Stimulated activated CD4-positive, alpha-beta T cell treated with anti-CD3 and anti-CD28 coated beads, TNF-alpha, amount 100 ng/mL, for 1 hour (primary cell): ENCODE measurements at places on chromosomes 6 and 20.

DNA sequence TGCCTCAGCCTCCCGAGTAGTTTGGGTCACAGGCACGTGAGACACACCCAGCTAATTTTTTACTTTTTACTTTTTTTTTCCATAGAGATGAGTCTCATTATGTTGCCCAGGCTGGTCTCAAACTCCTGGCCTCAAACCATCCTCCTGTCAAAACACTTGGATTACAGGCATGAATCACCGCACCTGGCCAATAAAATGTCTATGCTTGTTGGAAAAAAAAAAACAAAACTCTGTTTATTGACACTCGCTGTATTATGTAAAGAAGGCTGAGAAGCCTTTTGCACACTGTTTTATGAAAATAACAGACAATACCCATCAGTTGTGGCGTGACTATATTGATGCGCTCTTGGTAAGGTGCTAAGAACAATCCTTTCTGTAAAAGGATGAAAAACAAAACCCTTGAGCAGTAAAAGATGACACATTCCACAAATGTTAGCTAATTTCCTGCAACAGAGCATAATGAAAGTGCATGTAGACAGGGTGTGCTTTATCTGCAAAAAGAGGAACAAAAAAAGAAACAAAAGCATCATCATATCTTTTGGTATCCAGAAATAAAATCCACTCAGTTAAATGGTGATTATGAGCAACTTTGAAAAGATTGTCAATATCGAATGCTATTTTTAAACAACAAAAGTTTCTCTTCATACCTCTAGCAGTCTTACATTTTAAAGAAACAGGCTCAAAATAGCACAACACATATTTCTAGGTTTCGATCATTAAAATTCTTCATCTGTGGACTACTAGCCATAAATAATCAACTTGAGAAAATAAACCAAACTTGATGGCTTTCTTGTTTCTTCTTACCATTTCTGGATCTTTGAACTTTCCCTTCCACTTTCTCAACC is 108.3 kb upstream of the PHACTR1 start:
- no peak for DNase-seq

DNA sequence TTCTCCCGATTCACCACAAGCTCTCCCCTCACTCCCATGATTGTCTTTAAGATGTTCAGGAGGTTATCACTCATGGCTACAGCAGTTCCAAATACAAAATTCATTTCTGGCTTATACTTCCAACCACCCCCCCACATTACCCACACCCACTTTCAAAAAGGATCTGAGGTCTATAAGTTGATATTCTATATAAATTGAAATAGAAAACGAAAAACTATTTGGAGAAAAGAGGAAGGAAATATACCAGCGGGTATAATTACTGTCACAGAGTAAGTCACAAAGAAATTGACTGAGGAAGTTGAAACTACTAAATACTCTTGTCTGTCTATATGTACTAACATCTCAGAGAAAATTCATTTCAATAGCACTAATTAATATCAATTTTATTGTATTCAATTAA is 112.7 kb upstream of the TNFAIP3 start:
- DNase-seq: no peak

DNA sequence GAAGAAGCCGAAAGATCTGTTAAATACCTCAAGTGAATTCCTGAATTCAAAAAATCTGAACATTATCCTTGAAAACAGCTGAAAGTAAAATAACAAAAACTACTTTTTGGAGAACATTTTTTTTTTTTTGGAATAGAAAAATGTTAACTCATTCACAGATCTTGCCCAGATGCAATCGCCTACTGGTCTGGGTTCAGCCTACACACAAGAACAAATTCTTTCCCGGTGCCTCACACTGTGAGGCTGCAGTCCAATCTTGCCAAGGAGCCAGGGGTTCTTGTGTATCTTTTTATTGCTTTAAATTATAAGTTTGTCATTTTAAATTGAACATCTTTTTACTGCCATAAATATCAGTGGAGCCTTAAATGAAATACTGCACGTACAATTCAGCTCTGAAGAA is 41.2 kb upstream of the TMEM200A start:
- no peak for DNase-seq

- DNase-seq: no peak
These were observed 492 bp upstream of the RNF39 start for GRCh38 chr6:30075790-30076732.

GRCh38 chr20:22312744-22313346 is 271.5 kb downstream of the FOXA2 start:
- DNase-seq: no peak

DNA sequence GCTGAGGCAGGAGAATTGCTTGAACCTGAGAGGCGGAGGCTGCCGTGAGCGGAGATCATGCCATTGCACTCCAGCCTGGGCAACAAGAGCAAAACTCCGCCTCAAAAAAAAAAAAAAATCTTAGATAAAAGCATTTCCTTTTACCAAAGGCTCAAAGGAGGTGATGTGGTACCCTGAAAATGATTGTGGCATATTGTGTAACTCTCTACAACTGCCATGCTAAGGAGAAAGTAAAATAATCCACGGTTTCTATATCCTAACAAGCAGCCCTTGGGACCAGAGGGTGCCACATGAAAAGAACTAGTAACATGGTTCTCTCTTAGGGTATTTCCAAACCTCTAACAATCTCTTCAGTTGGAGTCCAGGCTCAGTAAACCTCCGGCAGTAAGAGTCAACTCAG is 38.8 kb upstream of the SLA2 start:
- no peak for DNase-seq

GRCh38 chr6:121222656-121223055 is 111.6 kb downstream of the TBC1D32 start:
- no peak for DNase-seq

DNA sequence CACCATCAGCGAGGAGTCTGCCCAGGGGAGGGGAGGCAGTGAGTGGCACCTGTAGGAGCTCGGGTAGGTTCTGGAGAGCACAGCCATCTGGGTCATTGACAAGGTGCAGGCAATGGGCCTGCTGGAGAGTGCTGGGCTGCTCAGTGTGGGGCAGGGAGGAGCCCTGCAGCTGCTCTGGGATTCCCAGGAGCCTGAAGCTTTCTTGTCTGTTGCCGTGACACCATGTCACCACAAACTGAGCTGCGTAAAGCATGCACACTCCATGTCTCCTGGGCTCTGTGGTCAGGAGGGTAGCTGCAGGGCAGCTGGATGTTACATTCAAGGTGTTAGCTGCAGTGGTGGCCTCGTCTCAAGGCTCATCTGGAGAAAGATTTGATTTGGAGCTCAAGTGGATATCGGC is 4.5 kb upstream of the SLC22A1 start:
- DNase-seq: no peak

DNA sequence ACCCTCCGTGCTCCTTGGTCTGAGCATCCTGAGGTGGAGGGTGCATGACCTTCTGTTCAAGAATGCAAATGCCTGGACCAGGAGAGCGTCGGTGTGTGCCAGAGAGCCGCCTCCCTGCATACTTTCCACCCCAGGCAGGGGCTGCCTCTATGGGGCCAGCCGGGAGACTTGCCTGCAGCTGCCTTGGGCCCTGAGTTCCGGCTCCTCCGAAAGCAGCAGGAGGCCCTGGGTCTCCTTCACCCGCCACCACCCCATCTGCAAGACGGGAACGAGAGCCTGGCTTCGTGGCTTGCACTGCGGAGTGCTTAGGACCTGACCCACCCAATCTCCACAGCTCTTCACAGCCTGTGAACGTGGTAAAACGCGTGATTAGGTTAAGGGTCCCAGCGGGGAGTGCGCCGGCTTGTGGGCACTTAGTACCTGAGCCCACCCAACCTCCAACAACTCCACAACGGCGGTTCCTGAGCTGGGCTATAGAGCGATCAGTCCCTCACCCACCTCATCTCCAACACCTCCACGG is 16.4 kb downstream of the BHLHE23 start:
- no peak for DNase-seq

GRCh38 chr20:32610472-32611218 is 25.5 kb upstream of the NOL4L start:
- no peak for DNase-seq

- DNase-seq: no peak
These were observed 128.5 kb upstream of the CHD6 start for GRCh38 chr20:41746635-41747034.

DNA sequence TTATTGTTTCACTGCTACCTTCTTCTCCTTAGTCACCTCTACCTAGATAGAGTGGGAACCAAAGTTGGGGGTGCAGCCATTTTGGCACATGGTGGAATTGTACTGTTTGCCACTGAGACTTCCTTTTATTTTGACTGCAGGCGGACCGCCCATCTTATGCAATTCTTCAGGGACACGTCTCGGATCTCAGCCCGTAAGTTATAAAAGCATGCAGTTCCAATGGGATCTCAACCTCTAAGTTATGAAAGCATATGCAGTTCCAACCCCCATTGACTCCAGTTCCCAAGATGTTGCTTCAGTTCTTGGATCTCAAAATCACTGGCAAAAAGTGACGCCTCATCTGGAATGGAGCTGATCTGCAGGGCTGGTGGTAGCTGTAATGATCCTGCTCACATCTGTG is 41.2 kb upstream of the CDH4 start:
- DNase-seq: no peak

GRCh38 chr6:24078200-24078599 is 47.8 kb upstream of the NRSN1 start:
- no peak for DNase-seq

DNA sequence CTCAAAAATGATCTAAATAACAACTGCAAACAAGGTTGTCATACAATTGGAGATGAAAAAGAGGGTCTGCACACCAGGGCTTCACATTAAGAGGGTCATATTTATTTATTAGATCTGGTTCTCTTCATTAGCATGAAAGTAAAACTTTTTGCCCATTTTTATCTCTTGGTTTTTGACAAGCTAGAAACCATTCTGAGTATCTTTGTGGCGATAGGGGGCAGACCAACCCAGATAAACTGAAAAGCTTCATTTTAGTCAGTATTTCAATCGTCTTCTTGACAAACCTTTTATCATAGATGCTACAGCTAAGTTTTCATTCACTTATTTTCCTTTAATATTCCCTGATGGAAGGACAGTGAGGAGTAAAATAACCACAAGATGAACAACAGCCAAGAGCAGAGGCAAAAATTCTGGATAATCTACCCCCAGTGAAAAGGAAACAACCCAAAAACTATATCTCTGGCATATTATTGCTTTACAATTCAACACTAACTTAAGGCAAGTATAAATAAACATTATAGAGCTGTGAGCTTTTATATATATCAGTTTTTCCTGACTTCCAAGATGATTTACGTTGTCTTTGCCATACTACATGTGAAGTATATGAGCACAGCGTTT is 45.2 kb downstream of the THEMIS start:
- peak; percentile 1 for DNase-seq

GRCh38 chr6:165441181-165441580 is 131.8 kb upstream of the C6orf118 start:
- DNase-seq: no peak

DNA sequence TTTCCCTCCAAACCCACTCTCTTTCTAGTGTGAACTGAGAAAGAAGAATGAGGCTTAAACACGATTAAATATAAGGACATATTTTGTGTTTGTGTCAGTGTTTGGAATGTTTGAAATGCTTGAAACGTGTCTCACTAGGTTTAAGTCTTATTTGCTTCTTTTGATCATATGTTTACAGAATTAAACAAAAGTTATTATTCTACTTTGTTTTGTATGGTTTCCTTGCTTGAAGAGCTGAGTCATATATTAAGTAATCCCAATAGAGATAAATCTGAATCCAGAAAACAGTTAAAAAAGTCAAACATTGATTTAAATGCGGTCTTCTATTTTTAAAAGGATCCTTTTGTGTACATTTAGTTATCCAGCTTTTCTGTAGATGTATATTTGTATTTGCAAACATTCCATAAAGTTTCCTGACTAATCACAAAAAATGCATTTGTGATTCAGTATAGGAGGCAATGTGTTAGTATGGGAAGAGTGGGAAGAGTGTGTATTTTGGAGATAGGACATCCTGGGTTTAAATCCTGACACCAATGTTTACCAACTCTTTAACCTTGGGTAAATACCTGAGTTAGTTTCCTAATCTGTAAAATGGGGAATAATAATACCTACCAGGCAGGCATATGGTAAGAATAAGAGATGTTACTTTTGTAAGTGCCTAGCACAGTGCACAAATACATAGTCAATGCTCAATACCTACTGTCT is 72.9 kb downstream of the TSBP1 start:
- DNase-seq: no peak

- no peak for DNase-seq
These were observed 61.8 kb downstream of the RPP40 start for GRCh38 chr6:4941782-4942672.

DNA sequence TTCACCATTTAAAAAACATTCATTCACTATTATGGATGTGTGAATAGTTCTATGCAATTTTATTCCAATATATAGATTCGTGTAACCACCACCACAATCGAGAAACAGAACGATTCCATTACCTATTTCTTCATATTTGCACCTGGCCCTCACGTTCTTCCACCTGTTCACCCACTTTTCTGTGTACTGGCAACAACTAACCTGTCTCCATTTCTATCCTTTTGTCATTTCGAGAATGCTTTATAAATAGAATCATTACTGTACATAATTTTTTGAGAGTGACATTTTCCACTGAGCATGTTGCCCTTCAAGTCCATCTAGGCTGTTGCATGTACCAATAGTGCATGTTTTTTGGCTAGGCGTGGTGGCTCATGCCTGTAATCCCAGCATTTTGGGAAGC is 23.2 kb upstream of the STX11 start:
- no peak for DNase-seq

DNA sequence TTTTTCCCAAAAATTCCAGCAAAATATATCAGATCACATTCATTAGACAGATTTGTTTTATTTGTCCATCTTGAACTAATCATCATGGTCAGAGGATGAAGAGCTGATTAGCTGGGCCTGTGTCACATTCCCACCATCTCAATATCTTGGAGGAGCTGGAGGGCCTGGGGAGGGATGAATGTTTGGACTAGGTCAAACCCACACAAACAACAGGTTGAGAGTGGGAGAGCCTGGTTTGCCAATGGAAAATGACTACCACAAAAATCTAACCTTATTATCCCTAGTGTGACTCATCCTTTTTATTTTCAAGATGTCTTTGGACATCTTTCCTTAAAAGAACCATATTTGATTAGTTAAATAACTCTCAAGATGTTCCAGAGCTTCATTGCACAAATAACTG is 242.4 kb downstream of the OGFRL1 start:
- no peak for DNase-seq

- DNase-seq: no peak
These were observed 300.5 kb downstream of the PLCB1 start for GRCh38 chr20:8432435-8433148.

DNA sequence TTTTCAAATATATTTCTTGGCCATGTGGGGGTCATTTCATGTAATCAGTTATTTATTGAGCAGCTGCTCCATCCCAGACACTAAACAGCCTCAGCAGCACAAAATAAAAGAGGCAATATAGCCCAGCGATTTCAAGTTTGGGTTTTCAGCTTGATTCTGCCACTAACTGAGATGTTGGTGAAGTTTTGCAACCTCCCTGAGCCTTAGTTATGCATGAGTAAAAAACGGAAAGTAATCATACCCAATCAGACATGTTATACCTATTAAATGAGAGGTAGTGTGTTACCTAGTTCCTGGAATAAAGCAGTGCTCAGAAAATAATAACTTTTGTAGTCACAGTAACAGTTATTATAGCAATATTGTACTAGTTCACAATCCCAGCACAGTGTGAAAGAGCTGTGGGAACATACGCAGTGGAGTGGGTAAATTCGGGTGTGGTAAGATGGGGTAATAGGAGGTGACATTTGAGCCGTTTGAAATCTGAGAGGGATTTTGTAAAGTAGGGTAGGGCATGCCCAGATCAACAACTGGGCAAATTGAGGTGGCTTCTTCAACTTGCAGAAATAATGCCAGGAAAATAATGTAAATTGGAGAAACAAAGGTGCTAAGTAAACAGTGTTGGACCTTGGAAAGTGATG is 1.5 kb downstream of the SLC9A8 start:
- no peak for DNase-seq
